Ovary (tissue), 10 donors: ENCODE measurements at places on chromosomes 12 and 14. TPM values are rescaled to one million over a fixed set of nuclear protein-coding genes. Genes with fewer than 3 reads are reported as not detected.

Gene CISTR
- total RNA-seq, result not detected

Gene ACSM4
- not detected for total RNA-seq

Gene SPTLC2
- total RNA-seq, result 22.2 TPM

Gene TRAF3
- 15.5 TPM for total RNA-seq

Gene CYP27B1
- 0.12 TPM for total RNA-seq

Gene KRT74
- total RNA-seq, result not detected

Gene HNRNPA1
- 2,586 TPM for total RNA-seq

Gene ZBTB25
- total RNA-seq, result 13.5 TPM

Gene RAB35
- 45.6 TPM for total RNA-seq

Gene PAPOLA
- total RNA-seq, result 187 TPM

Gene KRT85
- not detected for total RNA-seq

Gene TAS2R43
- 0.48 TPM for total RNA-seq

Gene WASHC3
- total RNA-seq, result 33.6 TPM

Gene SYCP3
- total RNA-seq, result not detected

Gene CLEC7A
- total RNA-seq, result 3.8 TPM

Gene PZP
- total RNA-seq, result 0.11 TPM

Gene NXPH4
- not detected for total RNA-seq

Gene HHIPL1
- 3.8 TPM for total RNA-seq

Gene CFAP251
- 8.2 TPM for total RNA-seq

Gene DIABLO
- total RNA-seq, result 35.9 TPM

Gene ZFHX2
- total RNA-seq, result 2.3 TPM

Gene ACVRL1
- 17.1 TPM for total RNA-seq

Gene MED13L
- 127 TPM for total RNA-seq

Gene CPSF6
- total RNA-seq, result 75.9 TPM

Gene IAPP
- not detected for total RNA-seq

Gene SMOC1
- 4.7 TPM for total RNA-seq

Gene TM9SF1
- total RNA-seq, result 56.4 TPM
